ENCODE measurements at places on chromosomes 16 and 17.

GRCh38 chr17:55426851-55427586 lies 5.4 kb upstream of the MMD start:
- no peak for DNase-seq

GRCh38 chr17:33983824-33984574 lies 271.1 kb upstream of the CCL2 start:
- DNase-seq, result no peak

DNA sequence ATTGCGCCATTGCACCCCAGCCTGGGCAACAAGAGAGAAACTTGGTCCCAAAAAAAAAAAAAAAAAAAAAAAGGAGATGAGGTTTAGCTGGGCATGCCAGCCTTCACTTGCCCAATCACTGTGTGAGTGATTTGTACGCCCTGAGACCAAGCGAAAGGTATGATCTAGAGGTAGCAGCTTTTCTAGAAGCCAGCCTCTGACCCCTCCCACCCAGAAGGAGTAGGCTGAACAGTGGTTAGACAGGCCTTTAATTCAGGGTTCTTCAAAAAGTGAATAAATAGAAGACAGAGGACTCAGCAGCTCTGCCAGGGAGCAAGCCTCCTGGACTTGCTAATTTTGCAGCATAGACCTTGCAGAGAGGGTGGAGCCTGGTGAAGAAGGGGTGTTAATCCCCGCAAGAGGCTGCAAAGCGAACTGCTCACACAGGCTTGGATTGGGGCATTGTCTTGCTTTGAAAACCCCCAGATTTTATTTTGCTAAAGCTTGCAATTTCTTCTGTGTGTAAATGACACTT lies 7.1 kb upstream of the CYTH1 start:
- no peak for DNase-seq

- DNase-seq, result peak; percentile 30
Measured at GRCh38 chr17:60640503-60640902, 37.1 kb upstream of the BCAS3 start.

- no peak for DNase-seq
Measured at GRCh38 chr16:67548265-67549126, 13.8 kb upstream of the CTCF start.

- no peak for DNase-seq
Measured at GRCh38 chr17:73130977-73131376, 33.8 kb upstream of the SSTR2 start.

DNA sequence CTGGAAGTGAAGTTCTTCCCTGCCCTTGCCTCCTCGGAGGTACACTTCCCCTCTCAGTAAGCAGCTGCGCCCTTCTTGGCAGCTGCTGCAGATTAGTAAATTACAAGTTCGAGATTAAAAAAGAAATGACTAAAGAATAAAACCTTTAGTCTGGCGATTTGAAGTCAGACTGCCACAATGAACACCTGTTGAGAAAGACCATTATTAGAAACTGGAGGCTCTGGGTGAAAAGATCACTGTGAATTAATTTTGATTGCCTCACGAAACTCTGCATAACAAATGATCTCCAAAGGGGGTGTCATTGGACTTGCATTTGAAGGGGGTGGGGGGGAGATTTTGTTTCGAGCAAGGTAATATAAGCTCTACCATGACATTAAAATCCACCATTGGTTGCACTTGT lies 39.3 kb downstream of the SALL1 start:
- DNase-seq, result no peak

DNA sequence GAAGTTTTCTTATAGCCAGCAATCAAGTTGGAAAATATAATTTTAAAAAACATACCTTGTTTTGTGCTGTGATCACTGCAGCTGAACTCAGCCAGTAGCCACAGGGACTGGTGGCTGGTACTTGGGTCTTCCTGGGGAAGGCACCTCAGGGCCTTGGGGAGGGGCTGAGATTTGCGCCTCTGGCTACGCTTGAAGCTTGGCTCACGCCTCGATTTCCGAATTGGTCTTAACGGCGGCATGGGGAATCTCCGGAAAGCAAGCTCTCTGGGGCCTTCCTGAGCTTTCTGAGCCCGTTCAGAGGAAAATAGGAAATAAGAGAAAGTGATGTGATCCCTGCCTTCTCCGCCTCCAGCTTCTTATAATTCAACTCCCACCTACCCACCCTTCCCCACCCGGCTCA lies 11.3 kb upstream of the USP7 start:
- no peak for DNase-seq

- peak; percentile 65 for DNase-seq
Measured at GRCh38 chr16:88681084-88681680, 5.1 kb downstream of the SNAI3 start.

DNA sequence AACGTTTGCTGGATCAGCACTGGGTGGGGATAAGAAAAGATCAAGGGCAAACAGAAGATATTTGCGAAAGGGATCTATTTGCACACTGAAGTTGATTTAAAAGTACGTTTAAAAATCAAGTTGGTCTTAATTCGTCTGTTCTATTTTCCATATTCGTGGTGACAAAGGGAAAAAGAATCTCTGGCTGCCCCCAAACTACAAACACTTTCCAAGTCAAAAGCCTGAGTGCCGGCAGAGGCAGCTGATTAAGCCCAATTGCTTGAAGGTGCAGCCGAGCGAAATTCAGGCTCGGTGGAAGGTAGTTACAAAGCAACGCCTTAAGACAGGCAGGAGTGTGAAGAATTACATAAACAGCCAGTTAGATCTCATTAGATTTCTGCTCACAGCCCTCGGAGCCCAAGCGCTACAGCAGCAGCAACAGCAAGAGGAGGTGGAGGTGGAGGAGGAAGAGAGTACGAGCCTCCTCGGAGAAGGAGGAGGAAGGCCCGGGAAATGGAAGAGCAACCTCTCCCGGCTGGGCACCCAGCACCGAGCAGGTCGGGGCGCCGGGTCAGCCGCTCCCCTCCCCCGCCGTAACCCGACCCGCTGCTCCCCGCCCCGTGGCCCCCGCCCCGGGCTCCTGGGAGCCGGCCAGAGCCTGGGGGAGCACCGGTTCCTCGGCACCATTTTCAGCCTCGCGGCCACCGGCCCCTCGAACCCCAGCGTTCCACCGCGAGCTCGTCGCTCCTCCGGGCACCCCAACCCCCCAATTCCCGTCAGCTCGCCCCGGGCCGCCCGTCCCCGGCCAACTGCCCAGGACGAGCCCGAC lies 890 bp downstream of the TOB1 start:
- peak; percentile 70 for DNase-seq

DNA sequence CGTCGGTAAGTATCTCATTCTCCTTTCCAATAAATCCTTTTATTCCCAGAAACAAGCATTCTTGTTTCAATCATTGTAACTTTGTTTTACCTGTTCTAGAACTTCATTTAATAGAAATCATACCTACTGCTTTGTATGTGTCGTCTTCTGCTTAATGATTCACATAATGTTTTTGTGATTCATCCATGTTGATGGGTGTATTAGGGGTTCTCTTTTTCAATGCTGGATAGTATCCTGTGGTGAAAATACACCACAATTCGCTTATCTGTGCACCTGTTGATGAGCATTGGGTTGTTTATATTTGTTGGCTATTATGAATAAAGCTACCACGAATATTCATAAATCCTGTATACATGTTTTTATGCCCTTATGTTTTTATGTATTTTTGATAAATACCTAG lies 703.2 kb downstream of the MAF start:
- no peak for DNase-seq

- no peak for DNase-seq
Measured at GRCh38 chr17:63760771-63761539, 12.4 kb downstream of the CCDC47 start.
